NB4 (cell line): ENCODE measurements at places on chromosomes 7 and 10.
A peak's percentile ranks its signal among the peaks of the same experiment; 100 is the strongest.

GRCh38 chr7:32639122-32639521 lies 143.8 kb downstream of the AVL9 start:
- DNase-seq = no peak

DNA sequence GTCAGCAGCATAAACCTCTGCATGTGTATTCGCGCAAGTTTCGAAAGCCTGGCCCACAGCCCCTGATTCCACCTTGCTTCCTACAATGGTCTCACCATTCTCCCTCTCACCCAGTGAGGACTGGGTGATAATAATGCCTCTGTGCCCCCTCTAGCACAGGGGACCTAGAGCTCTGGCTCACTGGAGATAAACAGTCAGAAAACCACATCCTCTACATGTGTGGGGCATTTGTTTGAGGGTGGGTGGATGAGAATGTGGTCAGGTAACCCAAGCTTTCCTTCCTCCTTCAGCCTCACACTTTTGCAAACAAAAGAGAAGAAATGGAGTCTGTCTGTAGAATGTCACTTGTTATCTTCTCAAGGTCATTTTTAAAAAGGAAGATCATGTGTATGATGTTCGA lies 373.5 kb downstream of the KCNMA1 start:
- DNase-seq = peak; percentile 88

GRCh38 chr7:127751490-127752448 lies 99.8 kb downstream of the SND1 start:
- peak; percentile 42 for DNase-seq

DNA sequence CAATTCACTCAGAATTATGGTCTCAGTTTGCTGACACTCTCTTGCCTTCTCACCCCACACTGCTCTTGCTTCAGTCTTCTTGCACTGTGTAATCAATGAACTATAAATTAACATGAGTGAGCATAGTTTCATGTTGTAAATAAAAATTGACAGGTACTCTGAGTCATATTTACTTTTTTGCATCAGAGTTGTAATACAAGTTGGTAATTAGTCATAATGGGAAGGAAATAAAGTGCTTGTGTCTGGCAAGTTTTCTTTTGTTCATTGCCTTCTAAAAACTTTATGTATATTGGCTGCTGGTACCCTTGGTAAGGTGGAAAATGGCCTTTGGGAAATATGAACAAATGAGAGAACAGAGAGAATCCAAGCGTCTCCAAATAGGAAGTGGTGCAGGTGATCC lies 169.3 kb upstream of the MAGI2 start:
- DNase-seq = no peak

- no peak for DNase-seq
Measured at GRCh38 chr7:132942701-132943100, 139.2 kb downstream of the CHCHD3 start.
